ENCODE measurements at places on chromosomes 11 and 22. TPM values are rescaled to one million over a fixed set of nuclear protein-coding genes. Genes with fewer than 3 reads are reported as not detected.

Gene DBX1
- total RNA-seq: not detected

Gene TUB
- 1.3 TPM for total RNA-seq

Gene GRAP2
- 1.1 TPM for total RNA-seq

Gene RIMBP3B
- not detected for total RNA-seq

Gene CBLIF
- not detected for total RNA-seq

Gene MMP12
- not detected for total RNA-seq

Gene GRM5
- total RNA-seq: not detected

Gene BEST1
- total RNA-seq: 1.6 TPM

Gene P2RX6
- 0.59 TPM for total RNA-seq

Gene UBE2L3
- total RNA-seq: 16.0 TPM

Gene GAL3ST3
- total RNA-seq: not detected

GRCh38 chr11:68213135-68213515 is at the start of gene KMT5B:
Gene KMT5B (minus strand): TSS chr11:68213296. CDS start chr11:68190076, 23,220 bp downstream.
- peak; percentile 83 for DNase-seq

GRCh38 chr11:44011797-44012196 is 36.0 kb upstream of the ACCSL start:
- DNase-seq: no peak

DNA sequence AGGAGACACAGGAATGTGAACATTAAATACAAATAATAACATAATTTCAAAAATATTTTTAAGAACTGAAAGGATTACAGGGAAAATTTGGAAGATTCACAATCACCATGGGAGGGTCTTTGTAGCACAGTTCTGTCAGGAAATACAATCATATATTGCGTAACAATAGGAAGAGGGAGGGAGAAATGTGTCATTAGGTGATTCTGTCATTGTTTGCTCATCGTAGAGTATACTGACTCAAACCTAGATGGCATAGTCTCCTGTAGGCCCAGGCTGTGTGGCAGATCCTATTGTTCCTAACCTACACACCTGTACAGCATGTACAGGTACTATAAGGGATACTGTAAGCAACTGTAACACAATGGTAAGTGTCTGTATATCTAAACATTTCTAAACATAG is 330.4 kb downstream of the BRD1 start:
- no peak for DNase-seq

DNA sequence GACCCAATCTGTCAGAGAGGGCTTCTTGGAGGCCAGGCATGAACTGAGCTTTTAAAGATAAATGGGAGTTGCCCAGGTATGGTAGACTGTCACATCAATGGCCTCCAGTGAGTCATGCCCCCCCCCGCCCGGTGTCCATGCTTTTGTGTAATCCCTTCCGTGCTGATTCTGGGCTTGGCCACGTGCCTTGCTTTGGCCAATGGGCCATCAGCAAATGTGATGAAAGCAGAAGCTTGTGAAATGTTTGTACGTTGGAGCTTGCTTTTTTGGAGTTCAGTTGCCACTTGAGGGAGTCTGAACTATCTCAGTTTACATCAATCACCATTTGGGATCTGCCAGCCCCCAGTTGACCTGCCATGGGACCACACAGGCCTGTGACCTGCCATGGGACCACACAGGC is 4.3 kb upstream of the THY1 start:
- no peak for DNase-seq

GRCh38 chr11:121194731-121195596 is 93.9 kb downstream of the TECTA start:
- peak; percentile 49 for DNase-seq

GRCh38 chr11:78460471-78460870 is 42.9 kb upstream of the GAB2 start:
- no peak for DNase-seq

GRCh38 chr11:15958910-15959309 is 397.4 kb downstream of the SOX6 start:
- DNase-seq: no peak

DNA sequence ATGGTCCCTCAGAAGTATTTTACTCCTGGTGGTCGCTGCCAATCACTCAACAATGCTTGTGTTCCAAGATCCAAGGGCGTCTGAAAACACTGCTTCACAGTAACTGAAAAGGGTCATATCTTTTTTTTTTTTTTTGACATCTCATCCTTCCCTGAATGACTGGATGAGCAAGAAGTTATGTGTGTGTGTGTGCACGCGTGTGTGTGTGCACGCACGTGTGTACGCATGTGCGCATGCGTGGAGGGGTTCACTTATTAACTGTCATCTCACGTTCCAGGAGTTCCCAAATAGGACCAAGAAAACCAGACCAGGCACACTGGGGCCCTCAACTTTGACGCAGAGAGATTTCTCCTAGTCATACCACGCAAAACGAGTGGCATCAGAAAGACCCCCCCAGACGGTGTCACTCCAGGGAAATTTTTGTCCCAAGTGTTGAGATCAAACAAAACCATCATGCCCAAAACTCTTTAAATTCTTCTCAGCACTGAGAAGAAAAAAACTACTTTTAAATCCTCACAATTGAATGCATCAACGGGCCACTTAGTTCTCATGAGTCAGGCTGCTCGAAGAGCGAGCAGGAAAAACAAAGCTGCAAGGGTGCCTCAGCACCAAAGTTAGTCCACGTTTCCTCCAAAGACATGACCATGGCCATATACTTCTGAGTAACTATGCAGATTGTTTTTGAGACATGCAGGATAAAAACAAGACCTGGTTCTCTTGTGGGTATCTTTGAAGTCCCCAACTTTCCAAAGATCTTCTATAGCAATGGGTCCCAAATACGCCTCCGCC is 12.9 kb downstream of the MN1 start:
- DNase-seq: no peak

GRCh38 chr11:69032833-69033232 is 15.9 kb upstream of the TPCN2 start:
- no peak for DNase-seq

- DNase-seq: no peak
Measured at GRCh38 chr11:75386942-75387630, 12.2 kb upstream of the RPS3 start.

DNA sequence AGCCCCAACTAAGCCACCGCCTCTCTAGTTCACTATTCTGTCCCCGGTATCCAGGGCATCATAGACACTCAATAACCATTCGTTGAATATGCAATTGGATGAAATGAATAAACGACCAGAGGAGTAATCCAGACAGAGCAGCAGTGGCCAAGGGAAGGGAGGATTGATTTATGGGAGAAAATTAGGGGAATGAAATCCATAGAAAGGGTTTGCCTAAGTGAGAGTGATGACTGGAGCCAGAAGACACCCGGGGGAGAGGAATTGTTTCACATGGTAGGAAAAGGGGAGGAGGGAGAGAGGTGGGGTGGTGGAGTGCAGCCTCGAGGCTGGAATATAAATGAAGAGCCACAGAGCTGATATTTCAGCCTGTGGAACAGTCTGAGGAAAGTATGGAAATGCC is 168.2 kb downstream of the COMMD9 start:
- DNase-seq: no peak

DNA sequence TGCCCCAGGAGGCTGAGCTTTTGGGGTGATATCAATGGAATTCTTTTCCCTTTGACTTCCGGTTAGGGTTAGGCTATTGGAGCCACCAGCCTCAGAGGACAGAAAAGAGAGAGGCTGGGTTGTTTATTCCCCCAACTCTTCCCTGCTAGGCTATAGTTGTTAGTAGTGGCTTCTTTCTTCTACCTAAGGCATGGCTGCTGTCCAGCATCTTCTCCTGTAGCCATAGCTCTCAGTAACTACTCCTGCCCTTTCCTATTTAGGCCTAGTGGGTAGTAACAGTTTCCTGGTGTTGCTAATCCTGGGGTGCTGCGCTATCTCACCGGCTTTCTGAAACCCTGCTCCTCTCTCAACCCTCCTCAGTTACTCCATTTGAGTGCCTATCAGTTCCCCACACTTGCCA is 184.9 kb downstream of the TENM4 start:
- DNase-seq: no peak

- DNase-seq: peak; percentile 24
Measured at GRCh38 chr11:44002191-44003093, 45.3 kb upstream of the ACCSL start.

- no peak for DNase-seq
Measured at GRCh38 chr11:131829725-131830124, 459.3 kb downstream of the NTM start.

GRCh38 chr11:60825790-60826189 is 16.1 kb upstream of the CCDC86 start:
- DNase-seq: no peak

- peak; percentile 39 for DNase-seq
Measured at GRCh38 chr22:17570851-17571631, 7.7 kb downstream of the SLC25A18 start.

DNA sequence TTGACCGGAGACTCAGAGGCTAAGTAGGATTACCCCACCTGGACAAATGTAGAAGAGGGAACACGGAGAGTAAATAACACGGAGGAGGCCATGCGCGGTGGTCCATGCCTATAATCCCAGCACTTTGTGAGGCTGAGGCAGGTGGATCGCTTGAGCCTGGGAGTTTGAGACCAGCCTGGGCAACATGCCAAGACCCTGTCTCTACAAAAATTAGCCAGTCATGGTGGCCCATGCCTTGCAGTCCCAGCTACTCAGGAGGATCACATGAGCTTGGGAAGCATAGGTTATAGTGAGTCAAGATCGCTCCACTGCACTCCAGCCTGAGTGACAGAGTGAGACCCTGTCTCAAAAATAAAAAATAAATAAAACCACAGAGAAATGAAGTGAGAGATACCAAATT is 53.9 kb downstream of the AMOTL1 start:
- DNase-seq: no peak

- no peak for DNase-seq
Measured at GRCh38 chr22:44449061-44449682, 48.9 kb downstream of the RTL6 start.

GRCh38 chr22:33426451-33426850 is 368.3 kb upstream of the SYN3 start:
- DNase-seq: no peak
